ENCODE measurements at places on chromosomes 16 and 17.

GRCh38 chr17:48027322-48027981, 10.1 kb downstream of the COPZ2 start:
- no peak for DNase-seq

DNA sequence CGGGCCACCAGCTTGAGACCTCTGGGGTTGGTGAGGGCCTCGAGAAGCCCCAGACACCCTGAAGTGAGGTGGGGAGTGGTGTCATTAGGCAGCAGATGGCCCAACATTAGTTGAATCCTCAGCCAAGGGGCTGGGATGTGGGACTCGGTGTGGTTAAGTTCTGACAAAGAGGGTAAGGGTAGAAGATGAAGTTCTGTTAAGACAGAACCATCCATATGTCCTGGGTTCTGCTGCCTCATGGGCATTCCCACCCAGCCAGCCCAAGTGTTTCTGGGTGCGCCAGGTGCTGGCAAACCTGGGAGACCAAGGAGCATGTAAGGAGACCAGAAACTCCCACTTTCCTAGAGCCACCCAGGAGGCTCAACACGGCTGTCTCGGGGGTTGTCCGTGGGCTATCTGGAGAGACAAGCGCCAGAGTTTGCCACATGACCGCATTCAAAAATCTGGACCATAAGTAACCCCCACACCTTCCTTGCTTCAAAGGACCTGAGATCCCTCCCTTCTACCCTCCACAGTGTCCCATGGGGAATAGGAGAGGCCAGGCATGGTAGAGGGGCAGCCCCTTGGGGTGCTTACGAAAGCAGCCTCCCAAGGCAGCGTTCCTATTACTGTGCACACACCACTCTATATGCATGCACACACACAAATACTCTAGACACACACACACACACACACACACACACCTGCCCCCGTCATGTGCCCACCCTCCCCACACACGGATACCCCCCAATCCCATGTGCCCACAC, 128.7 kb downstream of the C16orf78 start:
- no peak for DNase-seq

GRCh38 chr17:80891397-80892018, 100.1 kb upstream of the CHMP6 start:
- no peak for DNase-seq

DNA sequence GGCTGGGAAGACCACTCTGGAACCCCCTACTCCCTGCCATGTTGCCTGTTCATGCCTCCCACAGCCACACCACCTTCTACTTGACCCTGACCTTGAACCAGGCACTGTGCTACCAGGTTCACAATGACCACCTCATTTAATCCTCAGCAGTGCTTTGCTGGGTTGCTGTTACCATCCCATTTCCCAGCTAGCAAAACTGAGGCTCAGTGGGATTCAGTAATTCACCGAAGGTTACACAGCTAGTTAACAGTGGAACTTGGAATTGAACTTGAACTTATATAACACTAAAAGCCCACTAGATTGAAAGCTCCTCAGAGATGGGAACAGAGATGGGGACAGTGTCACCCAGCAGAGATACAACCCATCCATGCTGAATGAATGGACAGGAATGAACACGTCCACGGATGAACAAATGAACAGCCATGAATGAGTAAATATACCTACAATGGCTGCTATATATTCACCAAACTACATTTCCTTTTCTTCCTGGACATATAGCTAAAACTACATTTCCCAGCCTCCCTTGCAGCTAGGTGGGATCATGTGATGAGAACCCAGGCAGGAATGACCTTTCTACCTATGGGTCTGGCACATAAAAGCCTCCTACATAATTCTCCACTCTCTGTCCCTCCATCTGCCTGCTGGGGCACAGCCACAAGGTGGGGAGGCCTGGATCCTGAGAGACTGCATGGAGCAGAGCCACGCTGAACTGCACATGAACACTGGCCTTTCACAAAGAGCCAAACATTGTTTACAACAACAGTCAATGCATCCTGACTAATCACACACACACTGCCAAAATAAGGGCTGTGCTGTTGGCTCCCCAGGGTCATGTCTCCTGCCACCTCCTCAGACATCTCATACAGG, 94.8 kb downstream of the RMI2 start:
- peak; percentile 43 for DNase-seq

GRCh38 chr16:66189951-66190350, 176.5 kb upstream of the CDH5 start:
- no peak for DNase-seq

All from NCI-H2171 treated with DMSO at 0.1 percent for 48 hours (cell line).